ENCODE measurements at places on chromosomes 4 and X.
A peak's percentile ranks its signal among the peaks of the same experiment; 100 is the strongest.

DNA sequence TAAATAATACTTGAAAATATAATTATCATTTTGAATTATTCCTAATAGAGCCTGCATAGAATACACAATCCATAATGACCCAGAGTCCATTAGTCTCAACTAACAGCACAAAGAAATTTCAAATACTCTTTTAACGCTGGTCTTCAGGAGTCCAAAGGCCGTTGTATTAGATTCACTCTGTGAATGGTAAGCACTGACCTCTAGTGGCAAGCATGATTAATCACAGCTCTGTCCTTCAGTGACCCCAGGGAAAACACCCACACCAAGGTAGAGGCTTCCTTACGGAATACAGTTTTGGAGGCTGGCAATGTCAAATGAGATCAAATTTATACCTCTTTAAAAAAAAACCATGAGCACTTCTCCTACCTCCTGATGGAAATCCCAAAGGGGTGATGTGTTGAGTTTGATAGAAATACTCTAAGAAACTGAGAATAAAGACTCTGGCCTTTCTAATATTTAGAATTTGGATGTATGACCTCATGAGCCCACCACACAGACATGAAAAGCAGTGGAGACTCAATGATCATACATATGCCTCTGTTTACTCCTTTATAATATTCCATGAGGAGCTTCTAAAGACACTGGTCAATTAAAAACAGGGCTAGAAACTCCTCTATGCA, 147.2 kb upstream of the DKK2 start:
- no peak for DNase-seq

DNA sequence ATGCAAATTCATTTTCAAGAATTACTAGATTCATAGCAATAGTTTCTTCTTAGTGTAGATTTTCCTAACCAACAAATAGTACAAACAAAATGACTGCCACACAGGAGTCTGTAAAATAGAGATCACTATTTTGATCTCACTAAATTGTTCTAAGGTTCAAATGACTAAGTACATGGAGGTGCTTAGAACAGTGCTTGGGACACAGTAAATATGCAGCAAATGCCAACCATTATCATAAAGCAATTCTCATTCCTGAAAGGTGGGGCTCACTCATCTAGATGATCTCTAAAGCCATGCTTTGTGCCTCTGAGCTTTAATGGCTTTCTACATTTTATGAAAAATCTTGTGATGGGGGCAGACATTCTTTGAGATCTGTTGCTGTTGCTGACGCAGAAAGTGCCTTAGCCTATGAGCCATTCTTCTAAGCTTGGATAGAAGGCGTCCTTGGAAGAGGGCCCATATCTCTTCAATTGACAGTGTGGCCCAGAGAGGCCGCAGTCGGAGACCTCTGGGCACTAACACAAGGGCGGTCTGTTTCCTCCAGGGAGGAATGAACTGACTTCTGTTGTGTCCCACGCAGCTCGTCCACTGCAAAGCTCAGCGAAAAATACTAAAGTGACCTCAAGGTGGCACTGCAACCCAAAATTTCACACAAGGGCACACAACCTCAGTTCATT, 23.5 kb downstream of the TLR10 start:
- DNase-seq, result peak; percentile 71

DNA sequence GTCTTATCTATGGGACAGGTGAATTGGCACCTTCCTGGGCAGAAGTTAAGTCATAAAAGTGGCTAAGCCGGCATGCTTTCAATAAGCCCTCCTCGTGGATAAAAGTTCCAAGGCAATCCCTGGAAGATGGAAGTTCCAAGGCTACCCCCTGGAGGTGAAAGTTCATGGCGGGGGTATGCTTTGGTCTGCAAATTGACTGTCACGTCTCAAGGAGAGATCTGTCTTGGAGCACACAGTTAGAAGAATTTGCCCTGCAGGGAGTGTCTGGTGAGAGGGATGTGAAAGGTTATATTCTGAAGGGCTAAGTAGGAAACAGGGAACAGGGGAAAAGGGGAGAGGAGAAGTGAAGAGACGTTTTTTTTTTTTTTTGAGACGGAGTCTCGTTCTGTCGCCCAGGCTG, 26.2 kb upstream of the GPR173 start:
- no peak for DNase-seq

GRCh38 chrX:47637546-47638195, 7.9 kb upstream of the CFP start:
- peak; percentile 21 for DNase-seq

GRCh38 chr4:153529646-153530045, 63.5 kb downstream of the TMEM131L start:
- DNase-seq, result no peak

DNA sequence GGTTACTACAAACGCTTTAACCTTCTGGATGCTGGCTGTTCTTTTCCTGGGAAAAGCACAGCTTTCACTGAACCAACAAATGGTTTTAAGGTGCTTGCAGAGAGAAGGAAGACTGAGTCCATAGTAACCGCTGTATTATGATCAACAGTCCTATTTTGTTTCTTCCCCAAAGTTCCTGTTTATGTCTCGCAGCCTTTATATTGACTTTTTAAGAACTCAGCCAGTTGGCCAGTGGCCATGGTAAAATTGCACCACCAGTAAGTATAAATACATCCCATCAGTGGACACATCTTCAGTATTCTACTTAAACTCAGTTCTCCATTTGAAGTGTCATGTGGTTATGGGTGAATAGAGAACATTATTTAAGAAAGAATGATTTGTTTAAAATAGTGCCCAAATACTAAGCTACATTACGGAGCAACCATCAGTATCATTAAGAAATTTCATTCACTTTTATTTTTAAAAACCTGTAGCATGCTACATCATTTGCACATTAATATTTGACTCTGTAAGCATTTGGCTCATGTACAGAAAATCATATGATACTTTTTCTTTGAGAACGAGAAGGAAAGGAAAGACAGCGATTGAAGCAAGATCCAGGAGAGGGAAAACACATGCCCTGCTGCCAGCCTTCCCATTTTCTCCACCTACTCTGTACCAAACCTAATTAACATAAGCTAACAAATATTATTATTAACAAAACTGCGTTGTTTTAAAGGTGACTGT, 287.0 kb downstream of the ARHGAP24 start:
- DNase-seq, result no peak

GRCh38 chrX:151397741-151398070, 700 bp downstream of the VMA21 start:
- DNase-seq, result no peak

DNA sequence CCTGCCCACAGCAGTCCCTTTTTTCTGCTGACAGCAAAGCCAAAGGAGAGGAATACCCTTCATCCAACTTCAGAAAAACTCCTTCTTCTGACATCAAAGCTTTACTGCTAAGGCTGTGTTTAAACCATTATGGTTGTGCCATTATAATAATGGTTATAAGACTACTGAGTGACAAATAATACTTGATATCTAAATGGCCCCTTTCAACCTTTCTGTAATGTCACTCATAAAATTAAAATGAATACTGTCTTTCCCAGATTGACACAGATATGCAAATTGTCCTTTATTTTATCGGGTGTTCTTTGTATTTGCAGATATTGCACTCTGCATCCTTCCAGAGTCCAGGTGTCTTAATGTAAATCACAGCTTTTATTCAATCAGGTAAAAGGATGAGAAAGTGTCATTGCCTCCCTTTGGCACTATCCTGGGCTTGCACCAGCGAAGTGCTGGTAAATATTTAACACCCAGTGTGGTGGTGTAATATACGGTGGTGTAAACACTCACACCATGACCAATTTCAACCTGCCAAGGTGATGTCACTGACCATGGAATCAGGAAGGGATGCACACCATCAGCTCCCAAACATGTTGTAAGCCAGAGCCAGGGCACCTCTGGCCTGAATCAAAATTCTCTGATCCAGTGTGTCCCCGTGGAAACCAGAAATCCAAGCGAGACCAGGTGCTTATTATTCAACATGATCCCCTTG, 139.4 kb upstream of the TENM3 start:
- no peak for DNase-seq

- DNase-seq, result no peak
Observed at GRCh38 chr4:110869114-110869513, 246.2 kb upstream of the PITX2 start.

DNA sequence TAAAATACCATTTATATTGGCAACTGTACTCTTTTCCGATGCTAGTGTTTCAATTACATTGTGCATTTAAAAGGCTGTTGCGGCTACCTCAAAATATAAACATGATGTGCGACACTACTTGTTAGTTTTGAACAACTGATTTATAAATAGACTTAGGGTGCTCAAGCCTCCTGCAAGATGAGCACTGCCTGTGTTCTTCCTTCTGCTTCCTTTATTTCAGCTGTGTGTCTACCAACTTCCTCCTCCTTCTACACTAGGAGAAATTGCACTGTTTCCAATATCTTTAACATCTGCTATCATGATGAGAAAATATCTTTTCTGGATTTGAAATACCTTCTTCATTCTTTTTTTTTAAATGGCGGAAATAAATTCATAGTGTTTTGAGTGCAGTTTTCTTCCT, 24.0 kb downstream of the TET2 start:
- no peak for DNase-seq

DNA sequence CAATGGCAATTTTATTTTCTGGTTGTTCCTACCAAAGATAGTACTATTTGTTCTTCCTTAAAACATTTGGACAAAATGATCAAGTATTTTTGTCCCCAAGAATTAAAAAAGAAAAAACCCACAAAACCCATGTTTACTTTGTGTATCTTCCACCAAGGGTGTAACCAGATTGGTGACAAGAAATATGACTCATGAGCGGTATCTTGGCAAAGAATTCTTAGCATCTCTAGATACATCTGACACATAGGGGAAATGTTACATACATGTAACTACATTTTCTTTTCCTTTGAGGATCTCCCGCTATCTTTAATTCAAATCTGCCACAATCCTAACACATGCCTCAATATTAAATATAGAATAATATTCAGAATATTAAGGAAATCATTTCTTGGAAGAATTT, 78.7 kb downstream of the WDFY3 start:
- no peak for DNase-seq

DNA sequence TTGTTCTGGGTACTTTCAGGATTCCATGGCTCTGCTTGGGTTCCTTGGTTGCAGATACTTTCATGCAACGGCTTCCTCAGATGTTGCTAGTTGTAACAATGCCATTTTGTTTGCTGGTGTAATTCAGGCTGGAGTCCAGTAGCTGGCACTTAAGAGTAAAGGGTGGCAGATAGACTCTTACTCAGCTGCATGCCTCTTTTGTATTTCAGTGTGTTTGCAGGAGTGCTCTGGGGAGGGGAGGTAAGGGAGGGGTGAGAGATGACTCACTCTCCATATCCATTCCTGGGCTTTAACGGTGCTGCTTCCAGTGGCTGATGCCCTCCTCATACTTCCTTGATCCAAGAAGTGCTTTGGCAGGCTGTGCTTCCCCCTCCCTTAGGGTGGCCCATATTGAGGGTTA, 155.2 kb downstream of the ZNF330 start:
- no peak for DNase-seq

GRCh38 chr4:74311696-74312313, 3.5 kb downstream of the EPGN start:
- no peak for DNase-seq

DNA sequence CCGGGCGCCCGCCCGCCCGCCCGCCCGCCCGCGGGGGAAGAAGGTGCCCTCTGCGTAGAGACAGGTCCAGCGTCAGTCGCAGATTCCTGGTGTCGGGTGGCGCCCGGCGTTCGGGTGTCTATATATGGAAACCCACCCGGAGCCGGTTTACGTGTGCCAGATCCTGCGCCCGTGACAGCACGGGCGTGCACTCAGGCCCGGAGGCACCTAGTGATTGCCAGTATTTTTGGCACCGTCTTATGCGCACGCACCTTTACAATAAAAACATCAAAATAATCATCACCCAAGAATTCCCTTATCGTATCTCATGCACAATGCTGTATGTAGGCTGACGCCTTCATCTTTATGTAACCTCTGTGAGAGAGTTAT, 519 bp downstream of the SLC25A4 start:
- peak; percentile 10 for DNase-seq

DNA sequence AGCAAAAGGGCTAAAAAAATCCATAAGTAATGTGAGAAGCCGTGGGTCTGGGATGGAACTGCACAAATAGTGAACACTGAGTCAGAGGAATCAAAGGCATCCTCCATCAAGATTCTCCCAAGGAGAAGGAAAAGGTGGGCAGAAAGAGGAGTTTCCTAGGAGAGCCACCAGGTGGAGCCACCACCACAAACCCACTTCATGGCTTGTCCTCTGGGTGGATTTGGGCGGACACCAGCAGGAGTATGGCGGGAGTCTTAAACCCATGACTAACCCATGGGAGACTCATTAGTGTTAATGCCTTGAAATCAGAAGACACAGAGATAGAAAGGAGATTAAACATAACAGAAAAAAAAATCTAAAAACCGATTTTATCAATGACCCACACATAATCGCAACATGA, 147.7 kb downstream of the SH3KBP1 start:
- peak; percentile 22 for DNase-seq

All from caudate nucleus (tissue), 63 donors.